ENCODE measurements at places on chromosomes 4 and X. TPM values are rescaled to one million over a fixed set of nuclear protein-coding genes. Genes with fewer than 3 reads are reported as not detected.
A peak's percentile ranks its signal among the peaks of the same experiment; 100 is the strongest.

L1CAM gene
- total RNA-seq = 347 TPM

HTR2C gene
- total RNA-seq = not detected

GIMD1 gene
- not detected for total RNA-seq

SHOX gene
- not detected for total RNA-seq

CXorf49 gene
- not detected for total RNA-seq

JCHAIN gene
- not detected for total RNA-seq

ZNF630 gene
- total RNA-seq = 1.3 TPM

BRS3 gene
- not detected for total RNA-seq

DNA sequence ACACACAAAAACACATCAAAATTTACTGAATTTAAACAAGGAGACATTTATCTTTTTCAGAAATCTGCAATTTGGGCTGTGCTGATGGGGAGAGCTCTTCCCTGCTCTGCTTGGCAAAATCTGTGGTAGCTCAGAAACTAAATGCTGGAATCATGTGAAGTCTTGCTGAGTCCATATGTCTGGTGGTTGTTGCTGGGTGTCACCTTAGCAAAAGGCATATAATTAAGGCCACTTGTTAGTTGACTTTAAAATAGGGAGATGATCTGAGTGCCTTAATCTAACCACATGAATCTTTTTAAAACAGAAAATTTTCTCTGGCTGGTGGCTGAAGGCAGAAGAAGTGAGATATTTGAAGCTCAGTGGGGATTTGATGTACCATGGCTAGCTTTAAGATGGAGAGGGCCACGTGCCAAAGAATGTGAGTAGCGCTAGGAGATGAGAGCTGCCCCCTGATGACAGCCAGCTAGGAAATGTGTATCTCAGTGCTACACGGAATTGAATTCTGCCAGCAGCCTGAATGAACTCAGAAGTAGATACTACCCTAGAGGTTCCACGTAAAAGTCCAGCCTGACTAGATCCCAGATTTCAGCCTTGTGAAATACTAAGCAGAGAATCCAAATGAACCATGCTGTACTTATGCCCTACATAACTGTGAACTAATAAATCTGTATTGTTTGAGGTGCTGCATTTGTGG lies 7.6 kb upstream of the GUF1 start:
- DNase-seq = no peak

DNA sequence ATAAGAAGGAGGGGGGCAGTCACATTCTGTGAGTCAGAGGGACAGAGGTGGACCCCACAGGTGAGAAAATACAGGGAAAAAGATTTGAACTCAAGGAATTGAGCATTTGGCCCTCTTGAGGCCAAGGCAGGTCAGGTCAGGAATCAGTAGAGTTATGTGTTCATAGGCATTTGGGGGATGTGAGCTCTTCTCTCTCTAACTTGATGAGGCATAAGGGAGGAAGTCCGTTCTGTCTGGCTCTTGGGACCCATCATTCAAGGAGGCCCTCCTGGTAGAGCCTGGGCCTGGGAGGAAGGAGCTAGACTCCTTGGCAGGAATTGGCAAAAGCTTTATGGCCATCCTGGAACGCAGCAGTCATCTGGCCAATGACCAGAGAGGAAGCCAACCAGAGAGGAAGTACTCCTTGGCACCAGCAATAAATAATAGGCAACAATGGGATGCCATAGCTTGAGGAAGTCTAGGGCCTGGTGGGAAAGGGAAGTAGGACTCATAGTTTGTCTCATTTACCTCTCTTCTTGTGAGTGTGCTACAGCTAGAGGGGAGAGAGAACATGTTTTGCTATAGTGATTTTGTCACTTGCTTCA lies 53.0 kb downstream of the MSN start:
- DNase-seq = no peak

- peak; percentile 18 for DNase-seq
Measured at GRCh38 chr4:48546336-48546735, 56.3 kb downstream of the ZAR1 start.

GRCh38 chrX:151240237-151240636 lies 63.9 kb downstream of the GPR50 start:
- DNase-seq = no peak

GRCh38 chr4:95059663-95060062 lies 301.9 kb downstream of the BMPR1B start:
- DNase-seq = peak; percentile 52

- no peak for DNase-seq
Measured at GRCh38 chrX:109720947-109721346, 12.1 kb downstream of the ACSL4 start.

DNA sequence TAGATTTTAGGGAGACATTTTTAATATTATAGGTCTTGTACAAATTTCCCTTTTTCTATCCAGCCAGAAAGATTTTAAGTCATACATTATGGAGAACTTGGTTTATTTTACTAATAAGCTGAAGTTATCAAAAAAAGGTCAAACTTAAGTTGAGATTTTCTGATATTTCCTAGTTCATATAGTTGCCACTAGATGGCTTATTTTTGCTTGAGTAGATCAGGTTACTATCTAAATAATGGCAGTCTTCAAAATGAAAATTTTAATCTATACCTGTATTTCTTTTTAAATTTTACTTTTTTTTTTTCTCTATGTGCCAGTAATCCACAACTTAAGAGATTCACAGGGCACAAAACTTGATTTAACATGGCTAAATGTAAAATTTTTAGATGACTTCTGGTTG lies 52.3 kb downstream of the USP9X start:
- DNase-seq = no peak

- DNase-seq = no peak
Measured at GRCh38 chr4:135123632-135124031, 922.0 kb upstream of the PABPC4L start.

- DNase-seq = no peak
Measured at GRCh38 chr4:7335344-7336066, 99.2 kb downstream of the PSAPL1 start.
